Inflammatory macrophage (primary cell): ENCODE measurements at places on chromosomes 1 and 21.

GRCh38 chr1:36585569-36586548 is 103.1 kb upstream of the CSF3R start:
- no peak for DNase-seq

GRCh38 chr1:203274603-203275381 is 30.5 kb upstream of the BTG2 start:
- peak; percentile 73 for DNase-seq

GRCh38 chr1:233443040-233443760 is 115.7 kb downstream of the MAP3K21 start:
- no peak for DNase-seq

DNA sequence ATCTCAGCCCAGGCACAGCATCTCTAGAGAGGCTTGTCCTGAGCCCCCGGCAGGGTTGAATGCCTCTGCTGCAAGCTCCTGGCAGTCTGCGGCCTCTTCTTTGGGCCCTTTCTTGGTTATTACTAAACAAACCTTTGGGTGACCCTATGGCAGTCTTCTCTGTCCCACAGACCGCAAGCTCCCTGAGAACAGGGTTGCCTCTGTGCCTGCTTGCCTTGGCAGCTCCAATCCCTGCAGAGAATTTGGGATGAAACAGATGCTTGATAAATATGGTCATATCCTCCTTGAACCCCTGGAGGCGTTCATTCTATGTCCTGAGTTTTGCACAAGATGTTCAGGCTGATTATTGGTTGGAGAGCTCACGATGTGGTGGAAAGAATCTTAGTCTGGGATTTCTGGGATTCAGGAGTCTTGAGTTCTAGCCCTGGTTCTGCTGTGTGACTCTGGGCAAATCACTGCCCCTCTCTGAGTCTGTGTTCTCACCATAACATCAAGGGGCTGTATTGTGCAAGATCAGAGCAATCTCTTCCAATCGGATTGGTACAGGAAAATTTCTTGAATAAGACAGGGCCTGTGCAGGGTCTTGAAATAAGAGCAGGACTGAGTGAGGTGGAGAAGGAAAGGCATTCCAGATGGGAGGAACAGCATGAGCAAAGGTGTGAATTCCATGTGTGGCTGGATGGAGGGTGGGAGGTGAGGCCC is 49.6 kb downstream of the EDN2 start:
- no peak for DNase-seq

DNA sequence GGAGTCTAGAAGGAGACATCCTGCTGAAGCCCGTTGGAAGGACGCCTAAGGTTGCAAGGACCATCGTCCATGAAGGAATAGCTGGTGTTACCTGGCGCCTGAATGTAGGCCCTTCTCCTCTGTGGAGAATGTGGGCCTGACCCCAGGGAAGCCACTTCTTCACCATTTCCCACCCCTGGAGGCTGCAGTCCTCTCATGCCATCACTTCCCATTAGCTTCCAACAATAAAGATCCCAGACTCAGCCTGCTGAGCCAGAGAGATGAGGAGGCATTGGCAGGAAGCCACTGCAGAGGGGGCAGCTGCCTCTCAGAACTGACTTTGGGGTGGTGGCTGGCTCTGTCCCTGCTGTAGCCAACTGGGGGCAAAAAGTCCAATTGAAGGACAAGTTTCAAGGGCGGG is 21.3 kb upstream of the KCNE2 start:
- DNase-seq, result no peak

DNA sequence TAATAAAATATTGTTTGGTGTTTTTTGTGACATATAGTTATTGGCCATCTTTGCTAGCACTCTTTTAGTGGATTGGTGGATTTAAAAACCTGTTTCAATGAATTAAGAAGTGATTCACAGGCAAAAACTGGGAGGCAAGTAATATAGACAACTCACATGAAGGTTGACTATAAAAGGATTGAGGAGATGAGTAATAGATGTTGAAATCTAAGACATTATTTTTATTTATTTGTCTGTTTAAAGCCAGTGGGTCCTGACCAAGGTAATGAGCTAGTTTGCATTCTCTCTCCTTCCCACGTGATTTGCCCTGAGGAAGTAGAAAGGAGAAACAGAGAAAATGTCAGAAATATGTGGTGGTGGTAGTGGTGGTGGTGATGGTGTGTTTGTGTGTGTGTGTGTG is 351.5 kb upstream of the ZP4 start:
- DNase-seq, result peak; percentile 13

DNA sequence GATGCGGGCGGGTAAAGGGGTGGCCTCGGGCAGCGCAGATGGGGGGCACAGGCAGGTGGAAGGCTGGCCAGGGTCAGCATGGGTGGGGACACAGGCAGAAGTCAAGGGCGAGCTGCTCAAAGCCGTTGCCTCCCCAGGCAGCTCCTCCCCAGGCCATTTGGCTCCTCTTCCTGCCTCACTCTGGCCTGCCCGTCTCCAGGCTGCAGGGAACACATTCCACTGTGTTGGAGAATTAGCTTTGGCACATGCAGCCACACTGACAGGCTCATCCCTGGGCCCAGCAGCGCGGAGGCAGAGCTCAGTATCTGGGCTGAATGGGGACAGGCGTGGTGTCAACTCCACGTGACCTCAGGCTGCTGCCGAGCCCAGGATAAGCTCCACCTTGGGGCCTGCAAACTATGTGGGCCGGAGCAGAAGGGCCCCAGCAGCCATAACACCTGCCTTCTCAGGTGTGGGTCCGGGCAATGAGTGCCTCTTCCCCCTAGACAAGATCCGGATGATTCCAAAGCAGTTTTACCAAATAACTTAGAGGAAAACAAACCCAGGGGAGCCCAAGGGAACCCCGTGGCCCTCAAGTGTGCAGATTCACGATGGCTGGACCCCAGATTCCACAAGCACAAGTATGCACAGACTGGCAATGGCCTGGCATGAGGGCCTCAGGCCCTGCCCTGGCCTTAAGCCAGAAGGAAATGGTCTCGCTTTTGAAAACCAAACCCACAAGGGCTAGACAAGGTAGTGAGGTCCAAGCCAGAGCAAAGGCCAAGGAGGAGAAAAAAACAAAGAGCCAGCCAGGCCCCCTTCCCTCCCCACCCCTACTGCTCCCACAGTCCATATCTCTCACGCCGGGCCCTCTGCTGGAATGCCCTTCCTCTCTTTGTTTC is 40.2 kb downstream of the HSPG2 start:
- no peak for DNase-seq

DNA sequence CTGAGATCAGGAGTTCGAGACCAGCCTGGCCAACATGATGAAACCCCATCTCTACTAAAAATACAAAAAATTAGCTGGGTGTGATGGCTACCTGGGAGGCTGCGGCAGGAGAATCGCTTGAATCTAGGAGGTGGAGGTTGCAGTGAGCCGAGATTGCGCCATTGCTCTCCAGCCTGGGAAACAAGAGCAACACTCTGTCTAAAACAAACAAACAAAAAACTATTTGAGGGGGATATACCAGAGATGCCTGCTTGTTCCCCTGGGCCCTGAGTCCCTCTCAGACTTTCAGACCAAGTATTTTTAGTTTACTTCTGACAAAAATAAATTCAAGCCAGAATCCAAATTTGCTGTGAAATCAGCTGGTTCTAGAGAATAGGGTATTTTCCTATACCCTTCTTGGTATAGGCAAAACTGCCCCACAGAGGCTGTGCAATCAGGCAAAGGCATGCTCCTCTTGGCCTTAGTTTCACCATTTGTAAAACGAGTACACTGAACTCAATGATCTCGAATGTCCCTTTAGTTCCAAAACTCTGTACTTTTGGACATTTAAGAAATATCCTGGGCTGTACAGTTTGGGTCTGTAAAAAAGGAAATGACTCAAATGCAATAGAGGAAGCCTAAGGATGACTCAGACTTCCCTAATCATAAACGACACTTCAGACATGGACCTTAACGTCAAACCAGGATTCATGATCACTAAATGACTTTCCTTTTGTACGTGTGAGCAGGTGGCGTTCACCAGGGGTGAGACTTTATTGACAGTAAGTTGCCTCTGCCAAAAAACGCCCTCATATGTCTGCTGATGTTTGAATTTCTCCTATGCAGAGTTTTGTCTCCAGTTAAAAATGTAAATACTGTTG is 16.1 kb downstream of the ENSA start:
- DNase-seq, result peak; percentile 95

DNA sequence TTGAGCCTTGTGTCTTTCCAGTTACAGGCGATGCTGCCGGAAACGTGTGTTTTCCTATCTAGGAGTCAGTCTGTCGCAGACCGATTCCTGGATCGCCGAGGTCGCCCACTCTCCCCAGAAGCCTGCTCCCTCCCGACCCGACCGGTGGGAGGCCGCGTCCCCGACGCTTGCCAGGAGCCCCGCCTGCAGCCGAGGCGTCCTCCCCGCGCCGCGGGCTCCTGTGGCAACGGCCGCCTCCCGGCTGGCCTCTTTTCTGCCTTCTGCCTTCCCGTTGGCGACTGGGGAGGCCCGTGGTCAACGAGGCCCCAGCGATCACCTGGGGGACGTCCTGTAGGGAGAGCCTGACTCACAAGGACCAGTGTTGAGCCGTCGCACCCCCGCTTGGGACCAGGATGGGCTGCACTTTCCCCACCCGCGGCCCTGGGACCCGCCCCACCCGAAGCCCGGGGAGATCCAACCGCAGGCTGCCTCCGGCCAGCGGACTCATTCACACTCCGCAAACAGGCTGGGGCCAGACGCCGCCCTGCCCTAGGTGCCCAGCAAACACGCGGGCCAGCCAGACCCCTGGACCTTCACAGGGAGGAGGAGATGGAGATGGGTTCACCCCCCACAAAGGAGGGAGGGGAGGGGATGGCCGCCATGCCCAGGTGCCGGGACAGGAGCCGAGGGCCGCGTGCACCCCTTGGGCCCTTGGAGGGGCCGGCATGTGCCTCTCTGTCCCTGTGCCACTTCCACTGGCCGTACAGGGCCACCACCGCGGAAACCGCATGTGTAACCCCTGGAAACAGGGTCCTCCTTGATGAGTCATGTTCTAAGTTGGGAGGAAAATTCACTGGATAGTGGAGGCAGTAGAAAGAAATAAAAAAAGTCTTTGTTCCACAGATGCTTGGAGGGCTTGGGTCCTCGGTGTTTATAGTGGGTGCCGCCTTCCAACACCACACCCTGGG is 7.2 kb upstream of the COL6A1 start:
- DNase-seq, result peak; percentile 9

- no peak for DNase-seq
These were observed 7.3 kb downstream of the SCNN1D start for GRCh38 chr1:1287288-1288110.

DNA sequence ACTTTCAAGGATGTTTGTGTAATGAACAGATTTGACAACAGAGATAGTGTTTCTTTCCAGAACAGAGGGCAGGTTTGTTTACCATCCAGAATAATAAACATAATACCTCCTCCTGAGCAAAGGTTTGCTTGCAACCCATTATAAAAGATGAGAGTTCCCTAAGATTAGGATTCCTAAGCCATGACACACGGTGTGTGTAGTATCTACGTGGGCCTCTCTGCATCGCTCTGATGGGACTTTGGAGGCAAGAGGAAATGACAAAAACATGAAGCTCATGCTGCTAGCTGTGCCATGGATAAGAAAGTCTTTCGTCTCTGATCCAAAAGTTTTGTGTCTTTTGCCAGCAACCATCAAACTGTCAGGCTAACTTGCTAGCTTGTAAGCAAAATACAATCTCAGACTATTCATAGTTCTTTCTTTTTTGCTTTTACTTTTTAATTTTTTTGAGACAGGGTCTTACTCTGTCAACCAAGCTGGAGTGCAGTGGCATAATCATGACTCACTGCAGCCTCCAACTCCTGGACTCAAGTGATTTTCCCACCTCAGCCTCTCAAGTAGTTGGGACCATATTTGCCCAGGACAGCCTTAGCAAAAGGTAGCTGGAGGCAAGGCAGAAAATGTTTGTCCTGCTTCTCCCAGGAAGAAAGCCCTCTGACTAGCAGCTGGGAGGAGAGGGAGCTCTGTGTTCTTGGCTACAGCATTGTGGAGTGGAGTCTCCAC is 81.1 kb downstream of the LHX4 start:
- no peak for DNase-seq

DNA sequence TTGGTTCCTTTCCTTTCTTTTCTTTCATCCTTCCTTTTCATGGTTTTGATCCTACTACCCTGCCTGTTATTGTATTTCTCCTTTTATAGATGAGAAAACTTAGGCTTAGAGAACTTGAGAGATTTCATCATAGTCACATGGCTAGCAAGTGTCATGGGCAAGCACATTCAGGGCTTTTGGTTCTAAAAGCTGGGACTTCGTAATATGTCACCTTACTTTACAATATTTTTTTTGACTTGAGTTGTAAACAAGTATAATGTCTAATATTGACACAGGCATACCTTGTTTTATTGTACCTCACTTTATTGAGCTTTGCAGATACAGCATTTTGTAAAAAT is 70.7 kb downstream of the MTR start:
- DNase-seq, result peak; percentile 47
